ENCODE measurements at places on chromosomes 1 and 21.

- DNase-seq, result no peak
Observed at GRCh38 chr1:107954126-107954525, 10.9 kb downstream of the VAV3 start.

DNA sequence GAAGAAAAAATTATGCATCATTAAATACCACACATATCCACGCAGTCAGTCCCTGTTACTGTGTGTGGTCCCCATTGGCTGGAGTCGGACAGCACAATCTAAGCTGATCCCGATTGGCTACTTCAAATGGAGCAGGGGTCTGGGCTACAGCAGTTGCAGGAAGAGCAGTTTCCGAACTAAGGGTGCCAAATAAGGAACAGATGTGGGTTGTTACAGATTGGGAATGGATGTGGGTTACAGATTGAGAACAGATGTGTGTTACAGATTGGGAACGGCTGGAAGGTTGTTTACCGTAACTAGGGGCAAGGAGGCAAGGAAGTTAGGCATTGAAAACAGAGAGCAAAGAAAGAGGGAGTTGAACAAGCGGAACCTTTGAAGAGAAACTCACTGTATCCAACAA, 19.9 kb downstream of the OR2L13 start:
- no peak for DNase-seq

- no peak for DNase-seq
Observed at GRCh38 chr1:210726621-210727020, 397.9 kb downstream of the HHAT start.

GRCh38 chr1:54331843-54332463, 74.2 kb downstream of the SSBP3 start:
- no peak for DNase-seq

Measured in GM19239 (cell line).